ENCODE measurements at places on chromosomes 4 and X.

DNA sequence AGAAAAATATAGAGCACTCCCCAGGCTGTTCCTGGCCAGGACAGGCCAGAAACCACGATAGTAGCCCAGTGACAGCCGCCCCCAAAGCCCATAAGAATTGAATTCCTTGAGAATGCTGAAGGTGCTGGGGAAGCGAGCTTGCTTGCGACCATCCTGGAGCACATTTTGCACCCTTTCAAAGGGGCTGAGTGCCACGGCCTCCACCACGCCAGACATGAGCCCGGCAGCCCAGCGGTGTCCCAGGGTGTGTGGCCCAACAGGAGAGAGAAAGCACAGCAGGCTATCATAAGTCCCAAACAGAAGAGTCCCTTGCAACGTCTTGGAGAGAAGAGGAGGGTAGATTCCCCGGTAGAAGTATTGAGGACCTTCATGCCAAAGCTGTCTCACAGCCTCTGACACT is 7.6 kb upstream of the ZCCHC18 start:
- no peak for DNase-seq

DNA sequence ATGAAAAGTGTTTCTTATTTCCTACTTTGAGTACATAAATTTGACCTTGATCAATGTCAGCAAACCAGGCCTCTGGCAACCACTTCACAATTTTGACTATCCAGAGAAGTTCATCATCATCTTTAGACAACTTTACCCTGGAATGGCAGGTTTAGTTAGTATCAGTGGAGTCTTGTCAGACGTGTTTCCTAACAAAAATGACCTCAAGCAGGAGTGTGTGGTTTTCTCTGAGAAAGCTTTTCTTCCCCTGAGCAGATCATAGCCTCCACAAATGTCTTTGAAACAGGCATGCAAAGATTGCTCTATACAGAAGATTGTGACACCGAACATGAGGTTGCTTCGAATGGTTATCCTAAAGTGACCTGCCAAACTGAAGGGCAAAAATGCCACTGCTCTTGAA is 642.3 kb downstream of the RPA4 start:
- DNase-seq: no peak

- DNase-seq: no peak
Measured at GRCh38 chr4:165656829-165657490, 216.1 kb upstream of the TLL1 start.

- DNase-seq: no peak
Measured at GRCh38 chrX:135168486-135168885, 2.7 kb downstream of the CT55 start.

DNA sequence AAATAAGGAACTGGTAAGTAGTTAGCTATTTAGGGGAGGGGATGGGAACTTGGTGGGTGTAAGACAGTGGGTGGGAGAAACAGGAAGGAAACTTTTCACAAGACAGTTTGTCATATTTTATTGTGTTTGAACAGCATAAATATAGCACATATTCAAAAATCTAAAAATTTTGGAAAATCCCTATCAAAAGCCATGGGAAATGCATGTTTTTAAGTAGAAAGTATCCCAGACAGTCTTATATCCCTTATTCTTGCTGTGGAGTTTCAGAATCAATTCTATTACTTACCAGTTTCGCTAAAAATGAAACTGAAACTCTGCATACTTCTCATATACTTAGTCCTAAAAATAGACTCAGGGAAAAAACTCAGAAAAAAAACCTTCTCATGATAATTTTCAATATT is 22.3 kb upstream of the RASGEF1B start:
- no peak for DNase-seq

DNA sequence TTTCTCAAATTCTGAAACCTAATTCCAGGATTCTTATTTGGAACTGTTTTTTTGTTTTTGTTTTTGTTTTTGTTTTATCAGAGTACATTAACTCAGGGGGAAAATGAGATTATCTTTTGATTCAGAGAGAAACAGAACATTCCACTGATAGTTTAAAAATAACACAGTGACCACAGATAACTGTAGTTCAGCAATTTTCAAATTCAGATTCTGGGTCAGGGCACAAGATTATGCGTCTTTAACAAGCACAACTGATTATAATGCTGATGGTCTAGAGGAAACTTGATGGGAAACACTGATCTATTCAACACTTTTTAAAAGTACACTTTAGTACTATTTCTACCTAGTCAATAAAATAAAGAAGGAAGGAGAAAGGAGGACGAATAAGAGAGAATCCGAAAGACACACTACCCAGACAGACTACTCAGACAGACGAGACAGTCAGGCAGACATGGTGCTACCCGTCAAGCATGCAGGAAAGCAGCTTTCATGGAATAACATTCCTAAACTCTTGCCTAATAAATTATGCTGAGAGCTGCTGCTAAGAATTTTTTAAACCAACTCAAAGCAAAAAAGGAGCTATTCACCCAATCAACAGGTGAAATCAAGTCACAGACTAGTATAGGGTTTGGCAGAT is 59.0 kb downstream of the APBB2 start:
- DNase-seq: no peak

- DNase-seq: no peak
Measured at GRCh38 chr4:121875652-121876051, 5.4 kb upstream of the BBS7 start.

GRCh38 chrX:132480581-132481203 is 8.1 kb downstream of the MBNL3 start:
- DNase-seq: peak; percentile 30

GRCh38 chr4:27318740-27319139 is 458.1 kb downstream of the STIM2 start:
- DNase-seq: peak; percentile 19

DNA sequence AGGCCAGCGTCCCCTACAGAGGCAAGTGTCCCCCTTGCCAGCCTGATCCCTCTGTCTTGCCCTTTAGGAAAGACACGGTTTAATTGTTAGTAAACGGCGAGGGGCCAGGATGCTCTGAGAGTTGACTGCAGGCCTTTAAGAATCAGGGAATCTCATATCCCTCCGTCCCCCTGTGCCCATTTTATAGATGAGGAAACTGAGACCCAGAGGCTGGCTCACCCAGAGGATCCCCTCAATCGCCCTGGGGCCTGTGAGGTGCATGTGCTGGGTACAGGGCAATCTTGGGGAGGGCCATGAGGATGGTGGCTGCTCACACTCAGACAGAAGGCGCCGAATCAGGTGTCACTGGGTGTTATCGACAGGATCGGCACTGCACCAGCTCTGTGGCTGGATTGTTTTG is 575 bp downstream of the ZNF185 start:
- no peak for DNase-seq

DNA sequence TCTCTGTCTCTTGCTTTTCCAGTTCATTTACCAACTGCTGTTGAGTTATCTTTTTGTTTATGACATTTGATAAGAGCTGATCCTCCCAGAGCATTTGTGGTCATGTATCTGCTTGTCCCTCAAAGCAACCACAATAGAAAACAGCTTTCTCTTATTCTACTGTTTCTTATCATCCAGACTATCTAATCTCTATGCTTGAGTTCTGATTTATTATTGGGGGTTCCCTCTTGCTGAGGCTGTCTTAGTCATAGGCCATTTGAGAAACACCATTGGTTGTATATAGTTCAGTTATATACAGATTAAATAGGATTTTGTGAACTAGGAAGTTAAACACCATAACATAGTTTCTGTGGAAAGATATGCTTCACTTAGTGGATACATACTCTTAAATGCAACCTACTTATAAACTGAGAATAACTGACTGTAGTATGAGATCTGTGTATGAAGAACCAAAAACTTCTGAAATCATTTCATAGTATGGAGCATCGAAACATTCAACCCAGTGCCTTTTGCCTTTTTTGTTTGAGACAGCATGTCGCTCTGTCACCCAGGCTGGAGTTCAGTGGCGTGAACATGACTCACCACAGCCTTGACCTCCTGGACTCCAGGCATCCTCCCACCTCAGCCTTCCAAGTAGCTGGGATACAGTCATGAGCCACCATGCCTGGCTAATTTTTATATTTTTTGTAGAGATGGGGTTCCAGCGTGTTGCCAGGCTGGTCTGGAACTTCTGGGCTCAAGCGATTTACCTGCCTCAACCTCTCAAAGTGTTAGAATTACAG is 75.8 kb downstream of the STIM2 start:
- no peak for DNase-seq

DNA sequence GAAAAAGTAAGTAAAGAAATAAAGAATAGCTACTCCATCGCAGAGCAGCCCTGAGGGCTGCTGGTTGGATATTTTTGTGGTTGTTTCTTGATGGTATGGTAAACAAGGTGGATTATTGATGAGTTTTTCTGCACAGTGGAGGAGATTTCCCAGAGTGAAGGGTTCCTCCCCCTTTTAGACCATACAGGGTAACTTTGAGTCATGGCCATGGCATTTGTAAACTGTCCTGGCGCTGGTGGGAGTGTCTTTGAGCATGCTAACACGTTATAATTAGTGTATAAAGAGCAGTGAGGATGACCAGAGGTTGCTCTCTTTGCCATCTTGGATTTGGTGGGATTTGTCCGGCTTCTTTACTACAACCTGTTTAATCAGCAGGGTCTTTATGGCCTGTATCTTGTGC is 128.2 kb downstream of the ASMT start:
- no peak for DNase-seq

- DNase-seq: peak; percentile 6
Measured at GRCh38 chrX:69503782-69504625, at the start of gene NALF2. Gene NALF2, plus strand, starts transcription at chrX:69504326. Its CDS starts 957 bp downstream, at chrX:69505283.

GRCh38 chrX:134764202-134764785 is 106.0 kb upstream of the PLAC1 start:
- DNase-seq: no peak

GRCh38 chr4:113637363-113637762 is 124.2 kb downstream of the CAMK2D start:
- DNase-seq: no peak

GRCh38 chr4:151226004-151226932 is 50.7 kb upstream of the PRSS48 start:
- peak; percentile 85 for DNase-seq

- no peak for DNase-seq
Measured at GRCh38 chr4:104025251-104025650, 305.5 kb upstream of the TACR3 start.

DNA sequence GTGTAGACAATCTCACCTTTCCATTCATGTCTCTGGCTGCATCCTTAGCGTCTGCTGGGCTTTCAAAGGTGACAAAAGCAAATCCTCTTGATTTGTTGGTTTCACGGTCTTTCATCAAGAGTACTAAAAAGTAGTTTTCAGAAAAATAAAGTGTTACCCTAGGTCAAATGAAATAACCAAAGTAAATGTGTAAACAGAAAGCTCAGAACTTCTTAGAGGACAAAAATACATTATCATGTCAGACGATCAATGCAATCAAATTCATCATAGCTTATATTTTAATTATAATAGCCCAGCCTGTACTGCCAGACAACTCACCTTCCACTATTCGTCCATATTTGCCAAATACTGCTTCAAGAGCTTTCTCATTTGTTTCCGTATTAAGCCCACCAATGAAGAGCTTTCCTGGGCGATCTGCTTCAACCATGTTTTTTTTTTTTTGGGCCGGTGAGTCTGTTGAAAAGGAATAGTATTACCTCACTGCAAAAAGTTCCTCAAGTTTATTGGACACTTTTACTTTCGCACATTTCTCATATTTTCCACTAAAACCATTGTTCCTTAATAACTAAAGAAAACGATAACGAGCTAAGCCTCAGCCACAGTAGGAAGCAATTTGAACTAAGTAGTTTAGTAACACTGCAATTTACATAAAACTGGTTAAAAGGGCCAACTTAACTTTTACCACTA is 1.4 kb downstream of the RBMX start:
- no peak for DNase-seq

DNA sequence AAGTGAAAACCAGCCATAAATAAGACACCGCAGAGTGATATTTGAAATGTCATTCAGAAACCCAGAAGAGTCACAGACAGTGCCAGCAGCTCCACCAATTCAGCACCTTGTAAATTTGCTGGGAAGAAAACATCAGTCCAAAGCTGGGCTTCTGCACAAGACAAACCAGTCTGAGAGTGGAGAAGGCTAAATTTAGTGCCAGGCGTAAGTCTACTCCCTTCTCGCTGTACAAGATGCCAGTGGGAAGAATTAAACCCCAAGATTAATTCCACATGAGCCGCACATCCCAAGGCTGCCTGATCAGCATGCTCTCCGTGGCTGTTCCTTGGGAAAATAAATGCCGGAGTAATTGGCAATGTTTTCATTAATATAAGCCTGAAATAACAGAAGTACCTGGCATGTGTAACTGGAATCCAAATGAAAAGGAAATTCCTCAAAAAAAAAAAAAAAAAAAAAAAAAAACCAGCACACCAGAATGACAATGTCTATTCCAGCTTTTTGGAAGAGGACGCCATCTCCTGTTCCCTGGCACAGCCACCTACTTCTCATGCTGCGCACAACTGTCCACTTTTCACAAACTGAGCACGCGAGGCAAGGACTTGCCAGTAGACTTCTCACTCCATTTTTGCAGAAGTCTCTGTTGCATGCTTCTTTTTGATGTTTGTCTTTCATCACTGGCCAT is 95.5 kb downstream of the NSUN7 start:
- peak; percentile 2 for DNase-seq

DNA sequence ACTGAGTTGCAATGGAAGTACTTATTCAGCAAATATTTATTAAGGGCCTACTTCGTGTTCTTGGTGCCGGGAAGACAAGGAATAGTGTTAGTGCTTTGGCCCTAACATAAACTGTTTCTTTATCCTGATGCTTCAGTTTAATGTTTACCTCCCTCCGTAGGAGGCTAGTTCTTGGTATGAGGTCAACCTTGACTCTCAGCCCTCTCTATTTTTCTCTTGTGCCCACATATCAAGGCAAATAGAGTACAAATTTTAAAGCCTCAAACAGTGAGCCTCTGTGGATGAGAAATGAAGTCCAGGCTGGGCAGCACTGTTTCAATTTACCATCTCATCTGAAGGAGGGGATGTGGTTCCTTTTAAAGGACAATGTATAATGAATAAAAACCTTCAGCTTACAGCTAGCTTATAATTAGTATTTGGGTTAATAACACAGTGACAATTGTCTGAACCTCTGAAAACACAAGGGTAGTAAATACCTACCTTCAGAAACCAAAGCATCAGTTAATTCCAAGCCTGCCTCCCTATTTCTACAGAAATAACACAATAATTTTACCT is 68.5 kb downstream of the SH3RF1 start:
- no peak for DNase-seq

DNA sequence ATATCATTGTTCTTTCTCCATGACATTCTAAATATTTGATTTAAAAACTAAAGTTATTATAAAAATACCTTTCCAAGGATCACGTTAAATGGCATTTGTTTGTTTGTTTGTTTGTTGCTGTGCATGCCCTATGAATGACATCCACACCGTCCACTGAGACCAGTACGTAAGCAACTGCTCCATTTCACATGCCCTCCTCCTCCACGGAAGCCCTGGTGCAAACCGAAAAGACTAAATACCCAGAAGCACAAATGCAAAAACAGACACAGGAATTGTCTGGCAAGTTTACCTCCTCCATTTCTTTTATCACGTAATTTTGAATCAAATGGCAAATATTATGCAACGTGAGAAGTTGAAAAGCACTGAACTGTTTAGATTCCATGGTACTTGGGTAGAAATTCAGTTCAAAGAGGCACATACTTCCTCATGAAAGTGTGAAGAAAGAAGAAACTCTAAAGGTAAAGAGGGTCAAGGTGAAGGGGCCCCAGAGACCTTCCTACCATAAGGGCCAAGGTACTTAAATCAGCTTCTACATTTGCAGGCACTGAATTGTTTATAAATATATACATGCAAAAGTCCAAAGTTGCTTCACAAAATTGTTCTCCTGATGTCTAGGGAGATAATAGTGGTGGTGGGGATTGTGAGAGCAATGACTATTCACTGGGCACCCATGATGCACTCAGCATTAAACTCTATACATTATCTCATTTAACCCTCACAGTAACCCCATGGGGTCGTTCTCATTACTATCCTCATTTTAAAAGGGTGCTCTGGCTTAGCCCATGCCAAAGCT is 23.4 kb downstream of the IRF2 start:
- no peak for DNase-seq
